ENCODE measurements at places on chromosomes 5 and 9.

DNA sequence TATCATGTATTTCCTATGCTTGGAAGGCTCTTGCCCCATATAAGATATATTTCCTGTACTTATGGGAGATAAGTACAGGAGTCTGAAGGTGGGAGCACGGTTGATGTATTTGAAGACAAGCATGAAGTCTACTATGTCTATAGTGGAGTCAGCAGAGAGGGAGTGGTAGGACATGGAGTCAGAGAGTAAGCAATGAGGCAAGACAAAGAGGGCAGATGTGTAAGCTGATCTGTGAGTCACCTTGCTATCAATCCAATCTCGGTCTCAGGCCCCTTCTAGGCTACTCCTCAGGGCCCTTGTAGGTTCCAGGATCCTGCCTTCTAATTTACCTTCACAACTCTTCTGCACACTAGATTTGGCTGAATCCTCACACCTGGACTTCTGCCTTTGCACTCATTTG lies 105.5 kb downstream of the MACIR start:
- DNase-seq: no peak

GRCh38 chr9:132984202-132985070 lies 5.9 kb downstream of the GFI1B start:
- no peak for DNase-seq

- DNase-seq: no peak
Observed at GRCh38 chr5:40627706-40628105, 52.0 kb upstream of the PTGER4 start.

GRCh38 chr5:119009131-119009530 lies 20.8 kb upstream of the DTWD2 start:
- DNase-seq: no peak

- DNase-seq: peak; percentile 50
Observed at GRCh38 chr5:149990518-149991376, 9.7 kb downstream of the TIGD6 start.

GRCh38 chr5:72474046-72474500 lies 33.1 kb downstream of the ZNF366 start:
- DNase-seq: no peak

DNA sequence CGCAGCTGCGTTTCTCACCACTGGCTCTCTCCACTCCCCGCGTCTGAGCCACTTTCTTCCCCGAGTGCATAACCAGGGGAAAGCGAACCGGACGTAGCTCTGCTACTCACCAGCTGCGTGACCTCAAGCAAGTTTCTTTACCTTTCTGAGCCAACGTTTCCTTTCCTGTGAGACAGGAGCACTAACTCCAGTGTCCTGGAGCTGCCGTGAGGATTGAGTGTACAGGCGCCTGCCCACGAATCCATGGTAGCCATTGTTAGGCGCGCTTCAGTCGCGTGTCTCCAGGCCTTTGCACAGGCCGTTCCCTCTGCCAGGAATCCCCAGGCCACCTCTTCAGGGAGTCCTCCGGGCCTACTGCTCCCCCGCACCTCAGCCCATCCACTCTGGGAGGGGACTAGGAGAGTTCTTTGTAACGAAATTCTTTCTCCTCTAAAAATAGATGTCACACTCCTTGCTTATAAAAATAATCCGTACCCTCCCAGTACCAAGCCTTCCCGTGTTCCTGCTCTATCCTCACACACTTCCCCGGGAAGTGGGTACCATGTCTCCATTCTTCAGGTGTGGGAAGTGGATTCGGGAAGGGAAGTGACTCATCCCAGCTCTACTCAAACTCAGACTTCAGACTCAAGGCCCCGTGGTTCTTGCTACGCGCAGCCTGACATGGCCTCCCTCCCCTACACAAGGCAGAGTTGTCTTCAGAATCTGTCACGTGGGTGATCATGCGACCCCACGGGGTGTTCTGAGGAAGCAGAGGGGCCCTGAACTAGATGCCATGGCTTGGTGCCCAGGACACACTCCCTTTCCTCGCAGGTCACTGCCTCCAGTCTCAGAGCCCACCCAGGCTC lies 16.1 kb upstream of the CRB2 start:
- DNase-seq: no peak

- DNase-seq: peak; percentile 96
Observed at GRCh38 chr5:168579488-168580226, 489 bp upstream of the PANK3 start.

DNA sequence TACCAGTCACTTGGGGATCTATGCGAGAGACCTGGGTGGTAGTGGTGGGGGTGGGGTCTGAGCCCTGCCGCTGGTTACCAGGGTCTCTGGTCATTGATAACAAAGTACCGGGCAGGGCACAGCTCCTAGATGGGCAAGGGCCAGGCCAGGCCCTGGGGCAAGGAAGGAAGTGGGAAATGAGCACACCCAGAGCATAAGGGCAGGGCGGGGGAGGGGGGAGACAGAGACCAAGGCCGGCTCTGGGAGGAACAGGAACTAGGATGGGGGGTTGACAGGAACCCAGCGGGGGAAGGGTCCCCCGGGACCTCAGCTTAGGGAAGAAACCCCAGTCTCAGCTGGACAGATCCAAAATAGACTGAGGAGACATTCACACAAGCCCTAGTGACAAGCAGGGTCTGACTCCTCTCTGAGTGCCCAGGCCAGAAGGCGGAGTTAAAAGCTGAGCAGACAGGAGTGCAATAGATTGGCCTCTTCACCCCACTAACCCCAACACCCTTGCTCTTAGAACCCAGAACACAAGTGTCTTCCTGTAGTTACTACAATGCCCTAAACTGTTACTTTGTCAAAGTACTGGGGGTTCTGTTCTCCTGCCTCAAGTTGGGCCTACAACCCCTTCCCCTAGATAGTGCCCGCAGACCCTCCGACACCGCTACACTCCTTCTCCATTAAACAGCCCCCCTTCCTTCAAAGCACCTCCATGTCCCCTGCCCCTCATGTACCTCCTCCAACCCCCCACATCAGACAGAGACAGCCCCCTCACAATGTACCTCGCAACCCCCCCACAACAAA lies 628 bp downstream of the ATOSB start:
- DNase-seq: no peak

- no peak for DNase-seq
Observed at GRCh38 chr9:95809686-95810085, 65.8 kb upstream of the ERCC6L2 start.

DNA sequence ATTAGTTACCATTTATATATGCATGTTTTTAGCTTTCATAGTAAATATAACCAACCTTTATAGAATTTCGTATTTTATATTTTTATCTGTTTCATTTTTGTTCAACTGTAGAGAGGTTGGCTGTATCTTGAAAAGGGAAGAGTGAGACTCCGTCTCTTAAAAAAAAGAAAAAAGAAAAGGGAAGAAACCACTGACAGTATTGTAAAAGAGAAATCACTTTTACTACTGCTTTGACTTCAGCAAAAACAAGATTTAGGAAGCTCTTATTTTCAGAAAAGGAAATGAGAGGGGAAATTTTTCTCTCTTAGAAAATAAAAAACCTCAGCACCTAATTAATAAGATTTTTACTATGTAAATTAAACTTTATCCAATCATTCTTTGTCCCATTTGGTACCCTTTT lies 14.4 kb downstream of the POLK start:
- no peak for DNase-seq

GRCh38 chr5:3000631-3001030 lies 249.2 kb upstream of the IRX2 start:
- no peak for DNase-seq

- no peak for DNase-seq
Observed at GRCh38 chr5:60687927-60688720, 11.8 kb downstream of the DEPDC1B start.

DNA sequence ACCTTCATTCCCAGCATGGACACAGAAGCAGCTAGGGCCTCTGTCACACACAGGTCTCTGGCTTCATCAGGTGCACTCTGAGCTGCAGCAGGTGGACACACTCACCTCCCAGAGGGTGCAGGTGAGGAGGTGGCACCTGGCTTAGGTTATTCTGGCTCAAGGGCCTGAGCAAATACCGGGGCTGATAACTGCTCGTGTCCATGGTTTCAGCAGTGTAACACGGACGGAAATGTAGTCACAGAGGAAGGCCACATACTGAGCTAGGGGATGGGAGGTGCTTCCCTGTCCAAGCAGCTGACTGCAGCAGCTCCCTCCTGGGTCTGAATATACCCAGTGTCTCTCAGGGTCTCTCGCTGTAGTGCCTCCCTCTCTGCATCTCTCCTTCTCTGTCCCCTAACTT lies 5.7 kb downstream of the PHF2 start:
- DNase-seq: no peak

GRCh38 chr5:8295141-8295540 lies 426.2 kb downstream of the MTRR start:
- no peak for DNase-seq

- no peak for DNase-seq
Observed at GRCh38 chr5:76074487-76075065, 8.6 kb upstream of the SV2C start.
